ENCODE measurements at places on chromosomes 3 and 15. TPM values are rescaled to one million over a fixed set of nuclear protein-coding genes. Genes with fewer than 3 reads are reported as not detected.

Gene STAB1
- 0.57 TPM for total RNA-seq

Gene POLQ
- 11.5 TPM for total RNA-seq

Gene B2M
- total RNA-seq, result 7,967 TPM

Gene COL6A5
- not detected for total RNA-seq

Gene EBLN2
- total RNA-seq, result 10.3 TPM

Gene GRM7
- total RNA-seq, result not detected

Gene TGM5
- 2.0 TPM for total RNA-seq

Gene GOLGA6L4
- total RNA-seq, result 2.7 TPM

Gene BUB1B
- 70.8 TPM for total RNA-seq

Gene IL17RB
- 1.2 TPM for total RNA-seq

Gene SKOR1
- total RNA-seq, result 0.42 TPM

Gene SPTSSB
- not detected for total RNA-seq

Gene CCDC66
- 49.2 TPM for total RNA-seq

Gene CCDC13
- 1.0 TPM for total RNA-seq

Gene C3orf20
- 0.93 TPM for total RNA-seq

Gene CTDSPL
- 1.3 TPM for total RNA-seq

Gene TNNC1
- total RNA-seq, result not detected

Gene AMIGO3
- 1.0 TPM for total RNA-seq

Gene LRRIQ4
- not detected for total RNA-seq

Gene KCNAB1
- not detected for total RNA-seq

Gene GMPS
- 127 TPM for total RNA-seq

Gene SCN11A
- 0.05 TPM for total RNA-seq

Gene BOC
- not detected for total RNA-seq

Gene MOBP
- total RNA-seq, result not detected

Gene HAUS2
- 36.4 TPM for total RNA-seq

Gene CD96
- 152 TPM for total RNA-seq

Gene DZIP1L
- not detected for total RNA-seq

Gene KLF15
- total RNA-seq, result 0.26 TPM

Gene LSG1
- total RNA-seq, result 38.7 TPM

Gene CTXND1
- total RNA-seq, result not detected

Gene ADGRG7
- not detected for total RNA-seq

Gene THRB
- total RNA-seq, result not detected

Gene VILL
- 16.9 TPM for total RNA-seq

Gene ZNF80
- total RNA-seq, result not detected

Gene PPM1L
- 15.2 TPM for total RNA-seq

Gene DUOXA1
- not detected for total RNA-seq

Gene CEP63
- 17.1 TPM for total RNA-seq

Gene BFSP2
- total RNA-seq, result not detected

Gene KNG1
- not detected for total RNA-seq

Gene FOXB1
- 0.10 TPM for total RNA-seq

Gene INSYN1
- total RNA-seq, result not detected

Gene PGBD4
- total RNA-seq, result 4.4 TPM

Gene TM4SF18
- total RNA-seq, result not detected

Measured in natural killer cell treated with Interleukin-12 subunit alpha and Interleukin-12 subunit beta and Interleukin-15 and Interleukin-18, amount 100 ng/mL, for 72 hours (primary cell).